ENCODE measurements at places on chromosomes 5 and 9.
A peak's percentile ranks its signal among the peaks of the same experiment; 100 is the strongest.

DNA sequence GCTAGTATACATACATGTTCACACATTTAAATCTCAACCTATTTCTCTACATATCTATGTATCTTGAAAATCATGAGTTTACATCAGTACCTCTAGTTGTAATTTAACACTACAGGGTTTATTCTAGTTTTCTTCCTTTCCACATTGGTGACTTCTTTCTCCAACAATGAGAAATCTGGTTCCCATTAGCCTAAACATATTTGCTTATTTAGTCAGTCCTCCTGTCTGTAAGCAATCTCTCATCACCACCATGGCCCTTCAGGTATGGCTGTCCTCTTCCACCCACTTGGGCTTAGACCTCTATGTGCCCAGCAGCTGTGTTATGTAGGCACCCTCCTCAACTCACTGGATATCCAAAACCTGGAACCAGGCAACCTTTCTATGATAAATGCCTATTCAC is 8.0 kb upstream of the SPATA31D1 start:
- DNase-seq, result no peak

DNA sequence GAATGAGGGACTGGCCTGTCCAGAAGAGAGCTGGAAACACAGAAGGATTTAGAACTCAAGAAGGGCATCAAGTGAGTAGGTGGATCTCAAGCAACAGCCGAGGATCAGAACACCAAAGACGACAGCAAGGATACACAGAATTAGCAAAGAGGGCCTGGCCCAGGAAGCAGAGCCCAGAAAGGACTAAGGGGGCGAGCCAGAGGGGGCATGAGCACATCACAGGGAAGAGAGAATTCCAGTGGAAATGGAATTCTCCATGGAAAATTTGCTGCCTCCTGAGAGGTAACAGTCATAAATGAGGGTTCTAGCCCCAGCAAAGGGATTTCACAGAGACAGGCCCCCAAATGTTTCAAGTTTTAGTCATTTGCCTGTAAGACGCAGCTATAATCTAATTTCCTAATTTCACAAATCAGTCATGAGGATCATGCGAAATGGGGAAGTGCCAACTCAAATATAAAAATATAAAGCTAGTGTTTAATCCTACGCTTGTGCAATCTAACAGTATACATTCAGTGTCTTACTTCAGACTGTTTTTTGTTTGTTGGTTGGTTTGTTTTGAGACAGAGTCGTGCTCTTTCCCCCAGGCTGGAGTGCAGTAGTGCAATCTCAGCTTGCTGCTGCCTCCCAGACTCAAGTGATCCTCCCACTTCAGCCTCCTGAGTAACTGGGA is 46.7 kb downstream of the FNBP1 start:
- DNase-seq, result no peak

DNA sequence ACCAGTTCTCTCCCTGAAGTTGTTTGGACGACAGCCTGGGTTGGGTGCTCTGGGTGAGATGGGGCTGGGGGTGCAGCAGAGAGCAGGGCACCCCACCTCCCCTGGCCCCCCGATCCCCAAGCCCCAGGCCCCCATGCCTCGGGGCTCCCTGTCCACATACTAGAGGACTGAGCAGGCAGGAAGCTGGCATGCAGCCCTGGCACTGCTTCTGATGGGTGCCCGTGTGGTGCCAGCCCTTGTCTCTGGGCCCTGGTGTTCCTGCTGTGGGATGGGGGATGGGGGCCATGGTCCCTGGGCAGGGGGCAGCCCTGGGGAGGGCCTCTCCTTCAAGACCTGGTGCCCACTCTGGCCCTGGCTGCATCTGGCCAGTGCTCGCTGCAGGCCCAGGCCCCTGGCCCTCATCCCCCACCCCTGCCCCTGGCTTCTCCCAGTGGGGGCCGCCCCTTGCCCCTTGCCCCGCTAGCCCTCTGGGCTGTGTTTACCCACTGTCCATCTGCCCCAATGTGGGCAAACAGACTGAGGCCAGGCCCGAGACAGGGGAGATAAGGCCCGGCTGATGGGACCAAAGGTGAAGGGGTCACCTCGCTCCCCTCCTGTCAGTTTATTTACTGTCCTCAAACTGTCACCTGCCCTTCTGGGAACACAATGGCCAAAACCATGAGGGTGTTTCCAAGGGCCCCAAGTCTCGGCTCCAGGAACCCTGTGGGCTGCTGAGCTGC is 67.3 kb upstream of the RXRA start:
- DNase-seq, result no peak

DNA sequence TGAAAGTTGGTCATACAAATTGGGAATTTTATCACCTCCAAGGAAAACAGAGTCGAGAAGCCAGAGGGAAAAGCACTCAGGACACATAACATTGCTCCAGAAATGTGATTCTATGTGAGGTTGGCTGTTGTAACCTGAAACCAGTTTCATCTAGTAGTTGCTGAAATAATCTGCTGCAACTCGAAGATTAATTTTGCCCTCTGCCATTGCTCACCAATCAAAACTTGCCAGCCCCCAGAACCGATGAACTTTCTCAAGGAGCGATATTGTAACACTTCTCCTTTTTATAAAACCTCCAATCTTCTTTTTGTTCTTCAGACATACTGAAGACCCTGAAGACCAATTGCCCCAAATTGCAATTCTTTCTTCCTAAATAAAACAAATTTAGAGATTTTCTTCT is 31.1 kb downstream of the C5orf58 start:
- no peak for DNase-seq

GRCh38 chr9:99057665-99058625 is 47.0 kb upstream of the TGFBR1 start:
- DNase-seq, result peak; percentile 66

DNA sequence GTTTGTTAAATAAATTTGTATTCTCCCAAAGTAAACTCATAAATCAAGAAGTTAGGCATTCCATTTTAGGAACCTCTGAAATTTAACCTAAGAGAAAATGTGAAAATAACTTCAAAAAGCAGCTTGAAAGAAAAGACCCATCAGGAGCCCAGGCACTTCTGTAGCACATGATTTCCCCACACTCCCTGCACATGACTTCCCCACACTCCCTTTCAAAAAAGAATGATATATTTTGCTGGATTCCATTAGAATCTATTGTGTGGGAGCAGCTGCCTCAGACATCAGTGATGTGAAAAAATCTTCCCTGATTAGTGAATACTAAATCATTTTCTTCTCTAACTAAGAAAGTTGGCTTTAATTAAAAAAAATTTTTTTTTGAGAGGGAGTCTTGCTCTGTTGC is 83.3 kb downstream of the GLDC start:
- no peak for DNase-seq

- DNase-seq, result no peak
Measured at GRCh38 chr5:157253547-157253946, 12.4 kb upstream of the CYFIP2 start.

DNA sequence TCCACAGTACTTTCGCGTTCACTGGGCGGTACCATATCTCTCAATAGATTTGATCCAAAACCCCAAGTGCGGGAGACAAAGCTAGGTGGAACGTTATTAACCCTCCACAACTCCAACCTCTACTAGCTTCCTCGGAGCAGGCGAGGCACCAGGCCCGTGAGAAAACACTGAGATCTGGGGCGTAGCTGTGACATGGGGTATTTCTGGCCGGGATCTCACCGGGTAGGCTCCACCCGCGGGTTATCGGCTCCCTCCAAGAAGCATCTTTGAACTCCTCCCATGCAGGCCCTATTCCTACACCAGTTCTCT is 350 bp upstream of the SLC25A46 start:
- no peak for DNase-seq

GRCh38 chr5:132677191-132677590 is 3.4 kb downstream of the IL4 start:
- no peak for DNase-seq

DNA sequence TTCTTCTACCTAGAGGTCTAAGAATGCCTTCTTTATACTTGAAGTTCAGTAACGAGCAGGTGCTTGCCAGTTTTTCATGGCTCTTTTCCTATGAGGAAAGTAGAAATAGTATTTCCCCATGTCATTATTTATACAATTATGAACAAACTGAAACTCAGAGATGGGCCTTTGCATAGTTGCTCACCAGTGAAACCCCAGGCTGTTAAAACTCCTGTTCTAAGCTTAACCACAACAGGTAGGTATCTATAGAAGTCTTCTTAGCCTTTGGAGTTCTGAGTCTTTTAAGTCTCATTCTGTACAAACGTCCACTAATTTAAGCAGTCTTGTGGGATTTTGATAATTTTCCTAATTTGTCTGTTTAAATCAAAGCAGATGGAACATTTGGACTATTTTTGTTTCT is 90.1 kb downstream of the STARD4 start:
- no peak for DNase-seq

DNA sequence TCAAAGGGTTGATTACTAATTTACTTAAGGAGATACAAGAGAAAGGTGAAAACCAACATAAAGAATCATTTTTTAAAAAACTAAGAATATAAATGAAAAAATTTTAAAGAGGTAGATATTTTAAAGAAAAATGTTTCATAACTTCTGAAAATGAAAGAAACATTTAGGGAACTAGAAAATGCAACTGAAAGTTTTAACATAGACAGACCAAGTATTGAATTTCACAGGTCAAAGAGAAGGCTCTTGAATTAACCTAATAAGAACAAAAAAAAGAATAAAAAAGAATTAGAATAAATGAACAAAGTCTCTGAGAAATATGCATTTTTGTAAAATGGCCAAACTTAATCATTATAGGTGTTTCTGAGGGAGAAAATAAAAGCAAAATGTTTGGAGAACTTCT is 16.1 kb upstream of the FAM174A start:
- no peak for DNase-seq

- DNase-seq, result no peak
Measured at GRCh38 chr5:139386050-139386438, 2.9 kb upstream of the SLC23A1 start.

GRCh38 chr9:8961186-8961851 is 1161.7 kb upstream of the DMAC1 start:
- DNase-seq, result no peak

- no peak for DNase-seq
Measured at GRCh38 chr9:26034786-26035185, 356.5 kb upstream of the TUSC1 start.

- DNase-seq, result peak; percentile 69
Measured at GRCh38 chr9:95127249-95128176, 190.0 kb downstream of the FANCC start.

GRCh38 chr9:74887041-74887980 is at the start of gene TRPM6:
Gene TRPM6, minus strand, starts transcription at chr9:74887921. Its CDS starts 65 bp downstream, at chr9:74887856.
- DNase-seq, result no peak

GRCh38 chr5:16844952-16845351 is 91.1 kb downstream of the MYO10 start:
- no peak for DNase-seq

DNA sequence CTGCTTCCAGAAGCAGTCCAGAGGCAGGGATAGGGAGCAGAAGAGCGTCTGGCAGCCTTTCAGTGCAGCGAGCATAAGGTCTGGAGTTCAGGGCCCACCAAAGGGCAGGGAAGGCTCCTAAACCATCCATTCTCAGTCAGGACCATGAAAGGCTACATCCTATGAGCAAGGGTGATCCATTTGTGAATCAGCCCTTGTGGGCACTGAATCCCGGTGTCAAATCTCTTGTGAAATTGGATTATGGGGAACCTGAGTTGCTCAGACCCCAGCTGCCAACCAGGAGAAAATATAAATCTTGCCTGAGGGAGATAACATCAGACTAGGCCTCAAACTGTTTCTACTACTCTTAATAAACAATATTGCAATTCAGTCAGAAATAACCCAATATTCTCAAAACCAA is 204.4 kb downstream of the SYK start:
- DNase-seq, result no peak

GRCh38 chr5:180071531-180072255 is at the start of gene RNF130:
Gene RNF130, minus strand, starts transcription at chr5:180071759. Its CDS starts 57 bp downstream, at chr5:180071702.
- peak; percentile 73 for DNase-seq

DNA sequence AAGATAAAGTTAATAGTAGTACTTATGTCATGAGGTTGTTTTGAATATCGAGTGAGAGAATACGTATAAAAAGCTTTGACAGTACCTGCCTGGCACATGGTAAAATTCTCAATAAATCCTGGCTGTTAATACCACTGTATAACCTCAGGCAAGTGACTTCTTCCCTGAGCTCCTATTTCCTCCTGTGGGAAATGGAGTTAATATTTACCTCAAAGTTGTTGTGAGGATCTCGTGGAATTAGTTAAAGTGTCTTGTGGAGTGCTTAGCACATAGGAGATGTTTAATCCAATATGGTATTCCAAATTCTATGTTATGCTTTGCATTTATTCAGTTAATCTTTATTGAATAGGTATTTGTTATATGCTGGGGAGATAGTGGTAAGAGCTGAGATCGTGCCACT is 18.5 kb downstream of the FOCAD start:
- DNase-seq, result no peak

All from stimulated activated CD4-positive, alpha-beta T cell treated with anti-CD3 and anti-CD28 coated beads, Interleukin-12 subunit alpha, Interleukin-12 subunit beta, amount 100 ng/mL, for 24 hours (primary cell).